Mucosa of gallbladder (tissue), 1 donor: ENCODE measurements at places on chromosomes 6 and 20.

DNA sequence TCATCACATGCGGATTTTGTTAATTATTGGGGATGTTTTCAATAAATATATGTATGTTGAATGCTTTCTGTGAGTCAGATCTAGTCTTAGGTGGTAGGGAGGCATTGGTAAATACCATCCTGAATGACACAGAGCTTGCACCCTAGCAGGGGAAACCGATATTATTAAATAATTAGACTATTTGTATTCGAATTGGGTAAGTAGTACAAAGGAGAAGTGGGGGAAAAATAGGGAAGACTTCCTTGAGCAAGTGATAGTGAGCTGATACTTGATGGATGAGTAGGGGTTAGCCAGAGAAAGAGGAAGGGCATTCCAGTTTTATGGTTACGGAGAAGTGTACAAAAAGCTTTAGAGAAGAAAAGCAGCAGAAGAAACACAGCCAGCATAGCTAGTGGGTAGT lies 1.5 kb downstream of the RIOK1 start:
- DNase-seq = no peak

DNA sequence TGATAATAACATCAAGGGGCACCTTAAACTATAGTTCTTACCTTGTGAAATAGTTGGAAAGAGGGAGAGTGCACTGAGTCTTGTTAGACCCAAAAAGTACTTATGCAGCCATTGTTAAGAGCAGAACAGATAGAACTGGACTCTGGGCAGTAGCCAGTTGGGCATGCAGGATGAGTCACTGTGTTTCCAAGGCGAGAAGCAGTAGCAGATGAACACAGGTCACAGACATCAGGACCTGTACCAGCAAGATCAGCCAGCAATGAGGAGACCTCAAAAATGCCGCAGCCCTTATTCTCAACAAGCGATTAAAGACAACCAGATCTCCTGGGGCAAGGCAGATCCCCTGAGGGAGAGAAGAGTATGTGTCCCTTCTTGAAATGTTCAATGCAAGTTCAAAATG lies 79.0 kb downstream of the SAMD3 start:
- DNase-seq = no peak

GRCh38 chr6:13431059-13431656 lies 56.2 kb downstream of the GFOD1 start:
- no peak for DNase-seq

DNA sequence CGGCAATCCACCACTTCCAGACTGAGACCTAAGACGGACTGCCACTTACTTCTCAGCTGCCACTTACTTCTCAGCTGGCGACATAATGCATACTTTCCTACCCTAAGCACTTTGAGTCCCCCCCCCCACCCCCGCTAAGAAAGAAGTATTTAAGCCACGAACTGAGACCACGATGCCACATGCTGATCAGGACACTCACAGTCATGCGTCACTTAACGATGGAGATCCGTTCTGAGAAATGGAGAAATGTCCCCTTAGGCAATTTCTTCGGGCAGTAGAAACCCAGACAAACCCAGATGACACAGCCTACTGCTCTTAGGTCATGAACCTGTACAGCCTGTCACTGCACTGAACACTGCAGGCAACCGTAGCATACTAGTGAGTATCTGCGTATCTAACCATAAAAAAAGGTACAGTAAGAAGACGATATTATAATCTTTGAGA lies 690 bp downstream of the IFNGR1 start:
- DNase-seq = peak; percentile 34
